NCI-H510A treated with DMSO at 0.1 percent for 48 hours (cell line): ENCODE measurements at places on chromosomes 5 and 9.

GRCh38 chr9:3244963-3245653 lies 280.7 kb downstream of the RFX3 start:
- DNase-seq = no peak

GRCh38 chr5:157447201-157447637 lies 12.8 kb upstream of the NIPAL4 start:
- no peak for DNase-seq

DNA sequence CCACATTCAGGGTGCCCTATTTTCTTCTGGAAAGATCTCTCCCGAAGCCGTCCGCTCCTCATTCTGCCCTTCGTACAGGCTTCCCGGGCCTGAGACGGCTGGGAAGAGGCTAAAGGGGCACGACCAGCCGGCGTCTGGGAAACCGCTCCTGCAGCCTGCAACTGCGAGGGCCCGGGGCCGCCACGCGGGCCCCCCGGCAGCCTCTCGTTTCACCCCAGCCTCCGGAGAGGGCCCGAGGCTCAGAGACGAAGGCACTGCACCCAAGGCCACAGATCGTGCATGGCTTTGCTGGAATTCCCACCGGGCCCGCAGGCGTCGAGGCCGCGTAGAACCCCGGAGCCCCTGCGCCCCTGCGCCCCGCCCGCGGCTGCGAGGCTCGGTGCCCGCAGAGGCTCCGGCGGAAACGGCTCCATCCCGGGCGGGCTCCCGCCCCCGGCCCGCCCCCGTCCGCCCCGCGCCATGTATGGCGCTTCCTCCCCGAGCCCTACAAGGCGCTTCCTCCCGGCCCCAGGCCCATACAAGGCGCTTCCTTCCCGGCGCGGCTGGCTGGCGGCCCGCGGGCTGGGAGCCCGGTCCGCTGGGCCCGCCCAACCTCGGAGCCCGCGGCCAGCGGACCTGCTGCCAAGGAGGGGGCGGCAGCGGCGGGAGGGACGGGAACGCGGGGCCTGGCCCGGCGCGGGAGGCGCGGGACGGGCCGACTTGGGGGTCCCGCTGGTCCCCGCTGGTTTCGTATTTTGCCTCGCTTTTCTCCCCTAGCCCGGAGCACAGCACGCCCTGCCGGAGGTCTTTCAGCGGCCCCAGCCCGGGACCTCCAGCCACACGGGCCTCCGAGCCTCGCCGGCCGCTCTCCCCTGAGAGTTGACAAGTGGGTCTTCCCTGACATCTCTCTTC lies 26.6 kb downstream of the EGR1 start:
- peak; percentile 44 for DNase-seq

DNA sequence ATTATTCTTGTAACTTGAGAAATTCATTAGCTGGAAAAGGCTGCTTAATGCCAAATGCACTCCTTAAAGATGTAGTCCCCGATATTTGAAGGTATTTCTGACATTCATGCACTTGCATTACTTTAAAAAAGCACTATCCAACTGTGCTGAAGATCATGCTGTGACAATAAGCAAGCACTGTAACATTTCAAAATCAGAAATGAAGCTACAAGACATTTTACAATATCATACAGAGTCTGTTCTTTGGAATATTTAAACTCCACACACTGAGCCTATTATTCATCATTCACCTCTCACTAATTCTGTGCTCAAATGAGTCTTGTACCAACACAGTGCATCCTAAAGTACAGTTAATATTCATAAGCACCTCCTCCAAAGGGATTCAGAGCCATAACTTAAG lies 413.2 kb downstream of the CETN3 start:
- no peak for DNase-seq

DNA sequence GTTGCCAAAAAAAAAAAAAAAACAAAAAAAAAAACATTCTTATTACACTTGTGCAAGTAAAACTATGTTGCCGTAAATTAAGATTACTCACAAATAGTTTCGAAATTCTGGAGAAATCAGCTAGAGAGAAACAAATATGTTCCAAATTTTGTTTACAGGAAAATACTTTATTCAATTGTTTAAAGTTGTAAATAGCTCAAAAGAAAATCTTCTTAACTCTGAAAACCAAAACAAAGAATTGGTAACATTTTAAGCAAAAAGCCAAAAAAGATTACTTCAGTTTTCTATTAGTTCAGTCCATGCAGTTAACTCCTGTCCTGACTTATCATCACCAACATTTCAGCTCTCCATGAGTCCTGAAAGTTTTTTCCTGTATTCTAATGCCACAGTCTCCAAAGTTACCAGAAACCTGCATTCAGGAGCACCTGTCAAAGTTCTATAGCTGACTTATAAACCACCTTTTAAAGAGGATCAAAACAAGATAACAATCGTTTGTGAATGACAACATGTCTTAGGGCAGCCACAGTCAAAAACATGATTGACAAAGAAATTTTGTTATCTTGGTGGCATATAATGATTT lies 194.1 kb downstream of the RANBP17 start:
- DNase-seq = no peak

GRCh38 chr9:100848726-100849125 lies 179.8 kb upstream of the PLPPR1 start:
- DNase-seq = no peak

DNA sequence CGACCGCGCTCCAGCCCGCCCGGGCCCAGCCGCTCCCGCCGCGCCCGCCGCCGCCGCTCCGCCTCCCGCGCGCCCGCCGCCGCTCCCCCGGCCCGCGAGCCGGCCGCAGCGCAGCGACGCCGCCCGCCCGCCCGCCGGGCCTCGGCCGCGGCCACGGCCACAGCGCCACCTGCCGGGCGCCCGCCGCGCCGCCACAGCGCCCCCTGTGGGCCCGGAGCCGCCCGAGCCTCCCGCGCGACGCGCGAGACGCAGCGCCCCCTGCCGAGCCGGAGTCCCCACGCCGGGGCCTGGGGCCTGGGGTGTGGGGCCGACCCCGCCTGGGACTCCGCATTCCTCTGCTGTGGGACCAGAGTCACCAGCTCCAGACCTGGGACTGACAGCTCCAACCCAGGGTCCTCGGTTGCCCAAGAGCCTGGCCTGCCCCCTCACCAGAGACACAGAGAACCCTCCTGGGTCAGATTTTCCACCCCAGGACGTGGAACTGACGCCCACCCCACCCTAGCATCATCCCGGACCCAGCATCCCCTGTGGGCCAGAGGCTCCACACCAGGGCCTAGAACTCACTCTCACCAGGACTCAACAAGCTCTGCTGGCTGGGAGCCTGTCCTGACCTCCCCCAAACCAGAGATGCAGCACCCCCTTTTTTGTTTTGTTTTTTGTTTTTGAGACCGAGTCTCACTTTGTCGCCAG lies at the start of gene RAPGEF1:
RAPGEF1 (minus strand) TSS at position 118 of the 690 bp plus-strand sequence. CDS start 246 bp downstream, outside the sequence.
- peak; percentile 33 for DNase-seq

GRCh38 chr5:157486861-157487260 lies 26.8 kb downstream of the NIPAL4 start:
- DNase-seq = no peak

DNA sequence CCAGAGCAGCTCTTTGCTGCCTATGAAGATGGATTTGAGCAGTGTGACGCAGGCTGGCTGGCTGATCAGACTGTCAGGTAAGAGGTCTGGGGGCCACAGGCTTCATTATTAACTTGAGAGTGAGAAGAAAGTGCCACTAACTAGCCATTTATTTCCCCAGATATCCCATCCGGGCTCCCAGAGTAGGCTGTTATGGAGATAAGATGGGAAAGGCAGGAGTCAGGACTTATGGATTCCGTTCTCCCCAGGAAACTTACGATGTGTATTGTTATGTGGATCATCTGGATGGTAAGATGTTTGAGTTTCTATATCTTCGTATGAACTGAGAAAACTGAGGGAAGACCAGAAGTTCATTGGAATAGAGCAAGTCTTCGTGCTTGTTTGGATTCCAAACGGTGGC lies 22.1 kb downstream of the VCAN start:
- no peak for DNase-seq

- DNase-seq = no peak
These were observed 329.6 kb downstream of the ADAMTS6 start for GRCh38 chr5:65152131-65152530.

DNA sequence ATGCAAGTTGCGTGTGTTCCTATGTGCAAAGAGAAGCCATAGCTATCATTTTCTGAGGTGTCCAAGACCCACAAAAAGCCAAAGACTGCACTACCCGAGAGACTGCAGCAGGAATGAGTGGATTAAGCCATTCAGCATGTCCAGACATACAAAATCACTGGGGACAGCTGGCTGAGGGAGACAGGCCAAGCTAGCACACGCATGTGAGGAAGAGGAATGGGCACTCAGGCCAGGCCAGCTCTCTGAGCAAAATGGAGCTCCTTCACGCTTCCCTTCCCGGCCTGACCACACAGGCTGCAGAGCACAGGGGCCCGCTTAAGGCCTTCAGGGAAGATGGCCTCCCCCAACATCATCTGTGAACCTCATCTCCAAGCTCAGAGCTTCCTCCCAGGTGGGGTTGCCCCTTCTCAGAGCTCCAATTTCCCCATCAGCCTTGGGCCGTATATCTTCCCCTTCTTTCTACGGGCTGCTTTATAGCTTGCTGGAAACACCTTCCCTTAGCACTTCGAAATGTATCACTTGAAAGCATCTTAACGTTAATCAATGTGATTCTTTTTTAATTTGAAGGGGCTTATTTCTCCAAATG lies 8.4 kb downstream of the DCANP1 start:
- no peak for DNase-seq

- DNase-seq = no peak
These were observed 9.1 kb downstream of the AFAP1L1 start for GRCh38 chr5:149280802-149281201.

- peak; percentile 7 for DNase-seq
These were observed 130.0 kb downstream of the LIFR start for GRCh38 chr5:38426490-38426889.

DNA sequence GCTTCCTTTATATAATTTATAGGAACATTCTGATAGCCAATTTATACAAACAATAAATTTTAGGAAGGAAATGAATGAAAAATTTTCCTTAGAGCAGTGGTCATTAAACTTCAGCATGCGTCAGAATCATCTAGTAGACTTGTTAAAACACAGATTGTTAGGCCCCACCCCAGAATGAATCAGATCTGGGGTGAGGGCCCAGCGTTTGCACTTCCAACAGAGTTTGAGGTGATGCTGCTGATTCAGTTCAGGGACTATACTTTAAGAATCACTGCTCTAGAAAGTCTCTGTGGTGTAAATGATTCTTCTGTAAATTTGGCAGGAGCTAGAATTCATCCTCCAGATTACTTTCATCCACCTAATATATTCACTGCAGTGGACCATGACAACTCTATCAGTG lies 80.4 kb downstream of the SLC12A2 start:
- no peak for DNase-seq

DNA sequence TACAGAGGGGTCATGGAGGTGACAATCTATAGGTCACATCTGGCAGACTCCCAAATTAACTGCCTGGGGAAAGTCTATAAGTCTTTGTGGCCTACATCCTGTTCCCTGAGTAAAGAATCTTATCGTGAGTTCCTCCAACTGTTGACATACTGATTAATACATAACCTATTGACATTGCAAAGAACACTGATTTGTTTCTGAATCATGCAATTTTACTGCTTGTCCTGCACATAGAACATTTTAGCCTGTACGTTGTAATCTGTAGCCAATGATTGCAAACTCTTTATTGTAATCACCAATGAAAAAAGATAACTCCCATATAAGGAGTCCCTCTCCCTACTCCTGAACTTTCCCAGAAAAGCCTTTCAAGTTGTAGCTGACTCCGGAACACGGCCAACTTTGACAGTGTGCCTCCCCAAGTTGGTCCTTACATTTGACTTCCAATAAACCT lies 18.8 kb upstream of the OR2K2 start:
- peak; percentile 8 for DNase-seq

- DNase-seq = no peak
These were observed 13.9 kb upstream of the BTNL3 start for GRCh38 chr5:180974612-180975315.

DNA sequence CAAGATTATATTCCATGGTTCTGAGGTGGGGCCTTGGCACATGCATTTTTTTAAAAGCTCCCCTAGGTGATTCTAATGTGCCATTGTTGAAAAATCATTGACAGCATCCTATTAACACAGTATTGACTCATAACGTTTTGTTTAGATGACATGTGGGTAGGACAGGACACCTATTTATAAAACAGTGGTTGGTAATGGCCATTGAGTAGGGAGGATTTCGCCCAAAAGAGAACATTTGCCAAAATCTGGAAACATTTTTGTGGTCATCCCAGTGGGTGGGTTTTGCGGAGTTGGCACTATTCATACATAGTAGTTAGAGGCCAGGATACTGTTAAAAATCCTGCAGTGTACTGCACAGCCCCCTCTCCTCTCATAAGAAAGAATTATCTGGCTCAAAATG lies 6.4 kb upstream of the CHD1 start:
- no peak for DNase-seq
